ENCODE measurements at places on chromosomes 11 and 22. TPM values are rescaled to one million over a fixed set of nuclear protein-coding genes. Genes with fewer than 3 reads are reported as not detected.

The OR8D1 gene
- total RNA-seq = not detected

DNA sequence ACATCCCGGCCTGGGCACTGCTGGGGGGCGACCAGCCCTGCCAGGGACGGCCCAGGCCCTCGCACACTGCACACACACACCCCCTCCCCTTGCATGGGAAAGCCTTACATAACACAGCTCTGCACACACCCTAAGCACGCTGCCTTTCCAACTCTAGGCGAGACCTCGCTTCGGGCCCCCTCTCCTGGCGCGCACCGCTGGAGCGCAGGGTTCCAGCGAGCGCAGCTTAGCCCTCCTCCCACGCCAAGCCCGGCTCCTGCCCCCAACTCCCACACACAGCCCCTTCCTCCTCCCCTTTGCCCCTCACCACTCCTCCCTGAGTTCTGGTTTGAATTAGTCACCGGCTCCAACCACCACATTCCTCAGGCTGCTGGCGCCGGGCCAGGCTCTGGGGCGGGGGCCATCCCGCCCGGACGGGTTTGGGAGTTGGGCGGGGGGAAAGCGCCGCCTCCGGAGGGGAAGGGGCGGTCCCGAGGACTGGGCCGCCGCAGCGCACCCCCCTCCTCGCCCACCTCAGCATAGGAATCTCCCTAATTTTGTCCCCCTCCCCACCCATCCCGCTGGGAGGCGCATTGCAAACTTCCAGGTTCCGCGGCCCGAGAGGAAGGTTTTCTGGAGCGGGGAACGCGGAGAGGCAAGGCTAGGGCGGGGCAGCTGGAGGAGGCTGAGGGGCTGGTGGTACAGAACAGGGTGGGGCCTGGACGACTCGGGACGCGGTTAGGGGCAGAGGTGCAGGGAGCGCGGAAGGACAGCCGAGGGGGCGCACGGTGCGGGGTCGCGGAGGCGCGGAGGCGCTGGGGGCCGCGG is 966 bp downstream of the AHNAK start:
- H3K27me3 ChIP-seq = peaks cover 12% of the 10 kb centered on the region
- H3K4me3 ChIP-seq = peak overlapping the region; percentile 98
- H3K4me1 ChIP-seq = peaks cover 45% of the 10 kb centered on the region
- H3K36me3 ChIP-seq = peaks cover 37% of the 10 kb centered on the region
- peak overlapping the region; percentile 86 for H3K27ac ChIP-seq

DNA sequence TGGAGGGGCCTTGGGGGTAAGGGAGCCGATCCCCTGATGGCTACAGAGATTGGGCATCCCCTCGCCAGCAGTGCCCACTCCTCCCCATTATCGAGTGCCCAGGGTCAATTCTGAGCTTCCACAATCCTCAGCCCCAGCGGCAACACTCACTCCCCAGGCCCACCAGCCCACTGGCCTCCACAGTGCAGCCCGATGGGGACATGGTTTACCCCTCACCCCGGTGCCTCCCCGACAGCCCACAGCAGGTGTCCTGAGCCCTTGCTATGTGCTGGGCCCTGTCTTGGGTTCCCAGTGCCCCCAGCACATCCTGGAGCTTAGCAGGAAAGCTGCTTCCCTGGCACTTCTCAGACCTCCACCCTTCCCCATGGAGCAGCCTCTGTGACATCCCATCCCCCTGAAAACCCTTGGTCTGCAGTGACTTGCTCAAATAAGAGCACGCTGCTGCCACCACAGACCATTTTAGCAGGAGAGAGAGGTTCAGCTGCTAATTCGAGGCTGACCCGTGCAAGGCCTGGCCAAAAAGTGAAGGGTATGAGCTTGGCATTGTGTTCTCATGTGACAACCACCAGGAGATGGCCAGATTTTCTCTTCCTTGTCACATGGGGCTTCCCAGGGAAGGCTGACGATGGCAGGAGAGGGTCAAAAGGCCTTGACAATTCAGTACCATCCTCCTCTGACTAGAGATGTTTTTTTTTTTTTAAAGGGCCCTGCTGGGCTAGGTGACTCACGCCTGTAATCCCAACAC is 23.6 kb downstream of the KCNJ4 start:
- no peak overlapping the region for H3K4me3 ChIP-seq
- no peak overlapping the region for H3K27ac ChIP-seq
- DNase-seq = no peak
- H3K4me1 ChIP-seq = peaks cover 5% of the 10 kb centered on the region

DNA sequence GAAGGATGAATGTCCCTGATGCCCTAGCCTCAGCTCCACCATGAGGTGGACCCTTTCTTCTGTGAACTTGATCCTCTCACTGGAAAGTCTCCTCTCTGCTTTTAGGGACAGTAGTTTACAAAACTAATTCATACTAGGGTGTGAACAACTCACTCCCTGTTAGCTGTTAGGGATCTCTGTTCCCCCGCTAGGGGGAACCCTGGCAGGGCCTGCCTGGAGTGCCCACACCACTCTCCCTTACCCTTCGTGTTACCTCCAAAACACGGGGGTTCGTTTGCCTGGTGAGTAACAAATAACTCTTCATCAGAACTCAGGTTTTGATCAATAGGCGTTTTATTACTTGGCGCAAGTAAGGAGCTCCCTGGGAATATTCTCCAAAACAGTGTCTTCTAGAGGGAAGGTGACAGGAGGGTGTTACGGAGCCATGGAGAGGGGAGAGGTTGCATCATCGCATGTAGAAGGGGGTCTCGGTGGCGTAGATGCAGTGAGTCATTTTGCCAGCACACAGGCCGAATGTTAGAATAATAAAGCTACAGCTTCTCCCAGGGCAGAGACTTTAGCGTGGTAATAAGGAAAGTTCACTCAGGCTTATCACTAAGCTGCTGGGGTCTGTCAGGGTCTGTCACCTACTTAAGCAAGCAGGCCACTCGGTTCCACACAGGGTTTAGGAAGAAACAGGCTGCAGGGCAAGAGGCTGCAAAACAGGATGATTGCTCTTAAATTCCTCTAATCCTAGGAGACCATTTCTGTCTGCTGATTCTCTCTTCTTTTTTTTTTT is 45.8 kb downstream of the C11orf96 start:
- H3K27ac ChIP-seq = no peak overlapping the region
- peaks cover 5% of the 10 kb centered on the region for H3K27me3 ChIP-seq
- H3K4me1 ChIP-seq = peaks cover 42% of the 10 kb centered on the region
- peak overlapping the region; percentile 67 for H3K4me3 ChIP-seq
- no peaks in the 10 kb centered on the region for H3K36me3 ChIP-seq

- peaks cover 23% of the 10 kb centered on the region for H3K4me1 ChIP-seq
- DNase-seq = no peak
- no peaks in the 10 kb centered on the region for H3K36me3 ChIP-seq
Measured at GRCh38 chr22:27750584-27751265, 50.8 kb downstream of the MN1 start.

The LRRC10B gene
- not detected for total RNA-seq

The CDKN1C gene
- total RNA-seq = 0.21 TPM

The PDE2A gene
- total RNA-seq = not detected

The KCNJ1 gene
- total RNA-seq = not detected

Data from HFFc6 (cell line).